Bronchial epithelial cell (primary cell): ENCODE measurements at places on chromosomes 1 and 21. TPM values are rescaled to one million over a fixed set of nuclear protein-coding genes. Genes with fewer than 3 reads are reported as not detected.

GRCh38 chr21:34296878-34297277 is 66.9 kb upstream of the KCNE2 start:
- DNase-seq: no peak

DNA sequence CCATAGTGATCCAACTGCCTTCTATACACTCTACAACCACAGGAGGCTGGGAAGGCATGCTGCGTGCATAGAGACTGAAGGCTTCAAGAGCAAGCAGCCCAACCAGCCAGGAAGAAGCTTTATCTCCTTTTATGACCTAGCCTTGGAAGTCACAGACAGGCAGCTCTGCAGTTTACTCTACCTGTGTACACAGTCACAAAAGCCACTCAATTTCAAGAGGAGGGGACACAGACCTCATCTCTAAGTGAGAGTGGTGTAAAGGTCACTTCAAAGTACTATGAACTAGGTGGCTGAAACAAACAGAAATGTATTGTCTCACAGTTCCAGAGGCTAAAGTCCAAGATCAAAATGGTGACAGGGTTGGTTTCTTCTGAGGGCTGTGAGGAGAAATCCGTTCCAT is 69.6 kb upstream of the GJB5 start:
- DNase-seq: no peak

DNA sequence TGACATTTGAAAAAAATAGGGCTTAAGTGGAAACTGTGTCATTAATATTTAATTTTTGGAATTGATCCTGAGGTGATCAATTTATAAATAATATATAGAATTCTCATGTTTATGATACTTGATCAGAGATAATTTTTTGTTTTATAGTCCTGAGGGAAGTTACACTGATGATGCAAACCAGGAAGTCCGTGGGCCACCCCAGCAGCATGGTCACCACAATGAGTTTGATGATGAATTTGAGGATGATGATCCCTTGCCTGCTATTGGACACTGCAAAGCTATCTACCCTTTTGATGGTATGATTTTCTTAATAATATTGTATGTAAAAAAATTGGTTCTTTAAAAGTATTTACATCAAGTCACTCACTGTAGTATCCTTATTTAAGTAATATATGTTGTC is 101.2 kb downstream of the FNBP1L start:
- DNase-seq: no peak

- no peak for DNase-seq
Observed at GRCh38 chr1:68210829-68211228, 21.5 kb downstream of the WLS start.

- DNase-seq: no peak
Observed at GRCh38 chr21:38447611-38448010, 50.7 kb downstream of the ERG start.

ACTL8 gene
- total RNA-seq: not detected in 2 replicates
